ENCODE measurements at places on chromosomes 16 and 17.

- DNase-seq: no peak
Measured at GRCh38 chr16:25481636-25482035, 210.1 kb upstream of the HS3ST4 start.

- no peak for DNase-seq
Measured at GRCh38 chr17:63842173-63842539, 329 bp downstream of the SMARCD2 start.

DNA sequence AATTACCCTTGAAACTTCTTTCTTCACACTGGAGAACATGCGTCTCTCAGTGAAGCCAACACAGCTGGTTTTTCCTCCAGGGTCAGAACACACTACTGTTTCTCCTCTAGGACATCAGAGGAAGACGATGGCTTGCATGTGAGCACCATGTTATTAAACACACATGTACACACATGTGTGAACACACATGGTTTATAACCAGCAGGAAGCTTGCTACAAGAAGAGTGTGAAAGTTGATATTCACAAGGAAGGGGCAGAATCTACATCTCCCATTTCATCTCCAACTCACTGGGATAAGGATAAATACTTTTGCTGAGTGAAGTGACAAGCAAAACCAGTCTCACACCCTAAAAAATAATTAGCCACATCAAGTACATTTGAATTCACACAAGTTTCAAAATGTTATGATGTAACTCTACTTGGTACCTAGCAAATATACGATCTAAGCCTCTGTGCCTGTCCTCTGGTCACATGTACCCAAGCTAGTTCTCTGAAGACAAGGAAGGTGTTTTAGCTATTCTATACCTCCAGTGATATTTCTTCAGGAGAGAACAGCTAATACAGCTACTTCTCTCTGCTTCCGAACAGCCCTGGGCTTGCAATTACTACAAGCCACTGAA is 127.7 kb downstream of the PARN start:
- DNase-seq: no peak

DNA sequence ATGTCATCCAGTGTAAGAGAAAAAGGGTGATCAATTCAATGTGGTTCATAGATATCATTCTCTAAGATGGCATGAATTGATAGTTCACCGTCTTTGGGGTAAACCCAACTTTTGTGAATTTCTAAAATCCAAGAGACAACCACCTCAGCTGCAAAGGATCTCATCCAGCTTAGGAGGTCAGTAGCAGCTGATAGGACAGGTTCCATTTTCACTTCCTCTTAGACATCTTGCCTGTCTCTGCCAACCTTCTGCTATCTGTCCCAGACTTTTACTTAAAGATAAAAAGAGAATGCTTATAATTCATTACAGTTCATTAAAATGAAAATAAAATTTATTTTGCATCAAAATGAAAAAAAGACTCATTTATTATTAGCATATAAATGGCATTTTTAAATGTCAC is 468.2 kb downstream of the XYLT1 start:
- no peak for DNase-seq

- no peak for DNase-seq
Measured at GRCh38 chr17:19343256-19343630, 19.3 kb downstream of the B9D1 start.
